ENCODE measurements at places on chromosomes 4 and X.

DNA sequence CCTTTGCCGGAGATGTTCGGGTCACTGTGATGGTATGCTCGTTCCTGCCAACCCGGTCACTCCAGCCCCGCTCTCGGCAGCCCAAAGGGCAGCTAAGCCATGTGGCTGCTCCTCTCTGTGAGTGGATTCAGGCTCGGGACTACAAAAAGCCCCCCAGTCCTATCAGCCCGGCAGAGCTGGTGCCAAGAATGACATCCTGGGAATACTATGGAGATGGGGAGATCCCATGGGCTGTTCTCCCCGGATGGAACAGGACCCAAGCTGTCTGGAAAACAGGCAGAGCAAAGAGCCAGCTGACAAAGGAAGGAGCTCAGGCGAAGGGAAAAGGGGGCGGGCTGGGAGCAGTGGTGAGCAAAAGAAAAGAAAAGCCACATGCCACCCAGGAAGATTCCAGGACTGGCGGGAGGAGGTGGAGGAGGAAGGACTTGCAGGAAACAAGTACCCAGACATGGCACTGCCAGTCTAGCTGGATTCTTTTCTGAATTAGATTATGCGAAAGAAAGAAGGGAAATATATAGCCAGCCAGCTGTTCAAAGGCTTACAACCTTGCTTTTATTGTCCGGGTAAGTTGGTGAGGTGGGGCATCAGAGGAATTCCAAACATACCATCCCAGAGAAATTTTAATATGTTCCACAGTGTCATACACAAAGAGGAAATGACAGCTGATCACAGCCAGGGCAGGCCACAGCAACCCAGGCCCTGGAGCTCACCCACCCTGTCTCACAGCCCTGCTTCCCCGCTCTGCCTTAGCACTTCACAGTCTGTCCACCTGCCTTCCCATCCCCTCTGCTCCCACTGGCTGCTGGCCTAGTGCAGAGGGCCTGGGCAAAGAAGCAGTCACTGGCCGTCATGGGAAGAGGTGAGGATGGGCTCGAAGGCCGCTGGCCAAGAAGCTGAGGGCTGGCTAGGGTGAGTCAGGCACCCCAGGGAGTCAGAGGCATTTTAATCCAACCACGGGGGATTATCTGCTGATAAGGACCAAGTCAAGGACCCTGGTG is 3.4 kb downstream of the NDP start:
- no peak for DNase-seq

DNA sequence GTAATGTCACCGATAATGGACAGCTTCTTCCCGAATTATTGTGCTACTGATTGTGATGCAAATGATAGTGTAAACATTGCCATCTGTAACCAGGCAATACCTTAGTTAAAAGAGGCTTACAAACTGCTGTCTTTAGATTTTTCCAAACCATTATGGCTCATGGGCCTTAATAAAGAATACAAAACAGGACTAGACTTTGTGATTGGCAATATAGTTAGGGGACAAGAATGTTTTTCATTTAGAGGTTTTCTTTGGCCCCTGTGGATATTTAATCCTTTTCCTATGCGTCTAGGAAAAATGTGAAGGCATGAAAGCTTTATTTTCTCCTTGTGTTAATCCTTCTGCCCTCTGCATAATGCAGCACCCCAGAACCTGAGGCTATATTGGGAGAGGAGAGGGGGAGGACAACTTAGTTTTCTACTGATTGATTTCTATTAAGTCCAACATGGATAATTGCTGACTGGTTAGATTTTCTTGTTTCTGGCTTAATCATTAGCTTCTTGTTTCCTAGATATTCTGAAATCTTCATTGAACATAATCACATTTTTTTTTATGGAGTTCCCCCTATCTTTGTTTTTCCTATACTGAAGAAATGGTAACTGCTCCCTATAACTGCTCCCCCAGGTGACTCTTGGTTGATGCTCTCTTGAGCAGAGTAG is 1.9 kb downstream of the PRPS1 start:
- DNase-seq, result no peak

- no peak for DNase-seq
These were observed 4.5 kb downstream of the RAB39B start for GRCh38 chrX:155259752-155260151.

GRCh38 chr4:70496231-70496630 is 22.1 kb upstream of the AMTN start:
- no peak for DNase-seq

- DNase-seq, result no peak
These were observed 68.3 kb upstream of the PGM2 start for GRCh38 chr4:37758226-37758625.

GRCh38 chr4:94925764-94926347 is 168.1 kb downstream of the BMPR1B start:
- DNase-seq, result no peak

DNA sequence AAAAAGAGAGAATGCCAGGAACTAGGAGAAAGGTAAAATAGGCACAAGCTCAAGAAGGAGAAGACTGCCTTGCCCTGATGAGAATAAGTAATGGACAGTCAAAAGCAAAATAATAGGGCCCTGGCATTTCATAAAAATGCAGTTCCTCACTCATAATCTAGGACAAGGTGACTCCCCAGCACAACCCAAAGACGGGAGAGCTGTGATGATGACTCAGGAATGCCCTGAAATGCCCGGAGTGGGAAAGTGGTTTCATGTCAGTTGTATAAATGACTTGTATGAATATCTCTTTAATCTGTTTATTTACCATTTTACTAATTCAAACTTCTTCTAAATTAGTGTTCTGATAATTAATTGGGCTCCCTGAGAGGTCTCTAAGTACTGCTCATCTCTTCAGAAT is 28.8 kb upstream of the SETD7 start:
- no peak for DNase-seq

- DNase-seq, result no peak
These were observed 35.3 kb upstream of the NDUFC1 start for GRCh38 chr4:139337612-139338011.

DNA sequence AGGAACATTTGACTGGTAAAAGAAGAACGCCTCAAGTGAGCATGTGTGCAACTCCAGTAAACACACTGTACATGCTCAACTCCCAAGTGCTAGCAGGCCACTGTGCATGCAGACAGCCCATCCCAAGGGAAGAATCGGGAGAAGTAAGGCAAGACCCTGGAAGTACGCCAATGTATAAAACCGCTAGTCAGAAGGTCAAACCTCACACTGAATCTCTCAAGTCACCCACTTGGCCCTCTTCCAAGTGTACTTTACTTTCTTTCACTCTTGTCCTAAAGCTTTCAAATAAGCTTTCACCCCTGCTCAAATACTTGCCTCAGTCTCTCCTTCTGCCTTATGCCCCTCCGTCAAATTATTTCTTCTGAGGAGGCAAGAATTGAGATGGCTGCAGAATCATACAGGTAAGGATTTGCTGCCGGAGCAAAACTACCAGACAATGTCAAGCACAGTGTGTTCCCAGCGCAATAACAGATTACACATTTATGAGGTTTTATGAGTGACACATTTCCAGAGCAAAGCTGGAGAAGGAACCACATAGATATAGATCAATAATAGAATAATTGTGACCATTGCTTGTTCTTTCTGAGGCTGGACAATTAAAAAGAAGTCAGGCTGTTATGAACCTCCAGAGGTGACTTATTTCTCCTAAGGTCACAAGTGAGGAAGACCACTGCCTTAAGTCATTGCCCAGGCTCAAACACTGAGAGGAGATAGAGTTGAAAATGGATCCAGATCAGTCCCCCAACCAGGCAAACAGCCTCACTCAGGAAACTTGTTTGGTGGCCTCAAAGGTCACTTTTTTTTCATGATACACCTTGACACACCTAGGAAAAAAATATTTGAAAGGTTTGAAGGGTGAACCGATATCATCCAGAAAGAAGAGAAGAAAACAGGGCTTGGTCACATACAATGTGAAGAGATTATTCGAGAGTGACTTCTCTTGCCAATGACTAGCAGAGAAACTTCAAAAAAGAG is 26.3 kb downstream of the CXCL1 start:
- DNase-seq, result no peak

GRCh38 chr4:7398104-7398423 is 36.7 kb downstream of the PSAPL1 start:
- no peak for DNase-seq

- no peak for DNase-seq
These were observed at the start of gene BTC for GRCh38 chr4:74794382-74795010. TSS of gene BTC (minus strand) at chr4:74794523. CDS start at chr4:74794325, 198 bp downstream.

DNA sequence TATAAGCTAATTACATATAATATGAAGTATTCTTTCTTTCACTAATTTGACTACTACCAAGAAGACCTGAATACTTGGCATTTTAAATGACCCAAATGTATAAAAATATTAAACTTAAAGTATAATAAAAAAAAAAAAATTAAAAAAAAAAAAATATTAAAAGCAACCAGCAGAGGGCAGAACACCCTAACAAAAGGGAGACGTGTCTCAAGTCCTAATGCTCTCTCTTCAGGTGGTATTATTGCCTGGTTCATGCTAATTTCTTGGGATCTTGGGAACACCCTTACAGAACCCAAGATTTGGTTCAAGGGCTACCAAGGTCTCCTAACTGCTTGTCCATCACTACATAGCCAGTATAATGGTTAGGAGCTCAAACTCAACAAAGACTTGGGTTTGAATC is 754.8 kb downstream of the RAB28 start:
- DNase-seq, result no peak

DNA sequence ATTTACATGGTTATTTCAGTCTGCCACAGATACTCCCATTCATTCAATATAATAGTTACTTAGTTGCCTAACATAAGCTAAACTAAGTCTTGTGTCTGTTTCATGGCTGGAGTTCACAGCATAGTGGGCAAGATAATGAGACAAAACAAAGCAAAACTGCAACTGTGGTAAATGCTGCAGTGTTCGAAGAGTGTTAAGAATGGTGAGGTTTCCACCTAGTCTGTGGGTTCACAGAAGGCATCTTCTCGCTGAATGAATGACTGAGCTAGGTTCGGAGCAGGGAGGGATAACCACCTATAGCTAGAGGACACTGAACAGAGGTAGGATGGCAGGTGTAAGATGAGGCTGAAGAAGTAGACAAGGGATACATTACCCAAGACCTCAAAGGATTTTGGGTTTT is 171.0 kb downstream of the FBXW7 start:
- DNase-seq, result no peak

DNA sequence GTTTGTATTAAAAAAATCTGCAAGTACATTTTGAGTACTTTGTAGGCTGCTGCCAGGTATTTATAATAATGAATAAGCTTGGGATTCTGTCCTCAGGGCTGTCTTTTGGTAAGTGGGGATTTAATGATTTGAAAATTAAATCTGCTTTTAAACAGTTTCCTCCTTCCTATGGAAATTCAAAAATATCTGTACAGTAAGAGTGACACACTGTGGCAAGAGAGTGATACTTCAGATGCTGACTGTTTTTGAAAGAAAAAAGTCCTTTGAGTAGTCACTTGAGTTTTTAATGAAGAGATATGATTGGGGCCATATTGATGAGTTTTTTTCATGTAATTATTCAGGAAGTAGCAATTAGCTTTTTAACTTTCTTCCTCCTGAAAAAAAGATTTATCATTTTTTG is 49.2 kb downstream of the SMARCAD1 start:
- no peak for DNase-seq

GRCh38 chr4:89511776-89512175 is 204.2 kb upstream of the GPRIN3 start:
- no peak for DNase-seq

GRCh38 chr4:10305816-10306215 is 151.4 kb downstream of the ZNF518B start:
- no peak for DNase-seq

- no peak for DNase-seq
These were observed 315.0 kb downstream of the AFF2 start for GRCh38 chrX:148815218-148815961.

All from H1 (cell line).